ENCODE measurements at places on chromosomes 5 and 9.

- no peak for DNase-seq
Observed at GRCh38 chr9:80755586-80755985, 933.8 kb downstream of the TLE1 start.

DNA sequence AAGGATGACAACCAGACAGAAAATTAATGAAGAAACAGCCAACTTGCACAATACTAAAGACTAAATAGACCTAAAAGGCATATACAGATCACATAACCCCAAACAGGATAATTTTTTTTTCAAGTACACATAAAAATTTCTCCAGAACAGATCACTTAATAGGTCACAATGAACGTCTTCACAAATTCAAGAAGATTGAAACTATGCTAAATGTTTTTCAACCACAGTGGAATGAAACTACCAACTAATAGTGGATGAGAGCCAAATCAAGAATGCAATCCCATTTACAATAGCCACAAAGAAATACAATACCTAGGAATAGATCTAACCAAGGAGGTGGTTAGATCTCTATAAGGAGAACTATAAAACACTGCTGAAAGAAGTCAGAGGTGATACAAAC lies 145.8 kb downstream of the TMEM232 start:
- DNase-seq = no peak

DNA sequence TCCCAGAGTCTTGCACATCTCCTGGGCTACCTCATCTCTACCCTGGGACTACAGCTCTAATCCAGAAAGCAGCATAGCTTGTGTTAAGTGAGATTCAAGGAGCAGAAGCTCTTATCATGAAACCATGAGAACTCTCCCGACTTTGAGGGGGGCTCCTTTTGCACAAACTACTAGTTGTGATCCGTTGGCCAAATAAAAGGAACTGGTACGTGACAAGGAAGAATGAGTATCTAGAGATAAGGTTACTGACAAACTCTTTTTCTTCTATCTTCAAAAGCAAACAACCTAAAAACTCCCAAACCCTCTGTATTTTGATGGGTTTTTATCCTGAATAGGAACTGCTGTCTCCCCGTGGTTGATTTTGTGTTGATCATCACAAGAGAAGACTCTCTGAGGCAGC lies 168.5 kb downstream of the SLC24A2 start:
- no peak for DNase-seq

DNA sequence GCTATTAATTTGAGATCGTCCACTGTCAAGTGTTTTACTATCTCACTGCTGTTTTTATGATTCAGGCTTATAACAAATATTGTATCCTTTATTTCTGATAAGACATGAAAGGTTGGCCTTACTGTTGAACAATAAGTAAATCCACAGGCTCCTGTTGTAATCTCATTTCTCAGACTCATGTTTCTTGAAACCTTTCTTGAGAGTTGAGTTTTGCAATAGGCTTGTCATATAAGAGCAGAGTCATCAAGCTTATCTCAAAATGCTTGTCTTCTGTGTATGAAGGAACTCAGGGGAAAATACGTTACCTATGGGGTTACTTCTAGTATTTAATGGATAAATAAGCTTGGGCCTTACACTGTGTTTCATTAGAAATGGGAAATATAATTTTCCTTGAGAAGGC lies 9.2 kb upstream of the TLX3 start:
- DNase-seq = no peak

DNA sequence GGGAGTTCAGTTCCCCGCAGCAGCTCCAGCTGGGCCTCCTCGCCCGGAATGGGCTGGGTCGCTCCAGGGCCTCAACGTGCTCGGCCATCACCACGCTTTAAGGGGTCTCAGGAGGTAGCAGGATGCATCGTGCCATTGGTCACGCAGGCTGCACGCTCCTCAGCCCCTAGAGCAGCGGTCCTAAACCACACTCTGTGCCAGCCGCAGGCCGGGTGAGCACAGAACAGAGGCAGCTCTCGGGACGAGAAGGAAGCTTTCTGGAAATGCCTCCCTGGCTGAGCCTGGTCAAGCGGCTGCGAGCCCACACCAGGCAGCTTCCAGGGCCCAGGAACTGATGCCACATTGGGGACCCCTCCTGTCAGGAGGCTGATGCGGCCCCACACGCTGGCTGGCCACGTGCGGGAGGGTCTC lies 39.3 kb upstream of the LPCAT1 start:
- no peak for DNase-seq

GRCh38 chr5:171997011-171997410 lies 9.4 kb downstream of the FBXW11 start:
- no peak for DNase-seq

DNA sequence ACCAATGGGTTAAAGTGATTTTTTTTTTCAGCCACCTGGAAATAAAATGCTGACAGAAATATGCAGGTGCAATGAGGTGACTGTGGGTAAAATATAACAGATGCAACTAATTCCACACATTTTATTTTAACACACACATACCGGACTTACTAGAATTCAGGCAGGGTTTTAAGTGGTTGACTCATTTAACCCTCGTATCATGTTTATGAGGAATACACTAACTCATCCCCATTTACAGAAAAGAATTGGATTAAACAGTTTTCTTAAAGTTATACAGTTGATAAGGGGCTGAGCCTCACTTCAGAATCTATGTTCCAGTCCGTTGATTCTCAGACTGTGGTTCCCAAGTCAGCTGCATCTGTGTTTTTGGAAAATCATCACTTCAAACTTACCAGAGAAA lies 207.5 kb downstream of the CHSY3 start:
- no peak for DNase-seq

DNA sequence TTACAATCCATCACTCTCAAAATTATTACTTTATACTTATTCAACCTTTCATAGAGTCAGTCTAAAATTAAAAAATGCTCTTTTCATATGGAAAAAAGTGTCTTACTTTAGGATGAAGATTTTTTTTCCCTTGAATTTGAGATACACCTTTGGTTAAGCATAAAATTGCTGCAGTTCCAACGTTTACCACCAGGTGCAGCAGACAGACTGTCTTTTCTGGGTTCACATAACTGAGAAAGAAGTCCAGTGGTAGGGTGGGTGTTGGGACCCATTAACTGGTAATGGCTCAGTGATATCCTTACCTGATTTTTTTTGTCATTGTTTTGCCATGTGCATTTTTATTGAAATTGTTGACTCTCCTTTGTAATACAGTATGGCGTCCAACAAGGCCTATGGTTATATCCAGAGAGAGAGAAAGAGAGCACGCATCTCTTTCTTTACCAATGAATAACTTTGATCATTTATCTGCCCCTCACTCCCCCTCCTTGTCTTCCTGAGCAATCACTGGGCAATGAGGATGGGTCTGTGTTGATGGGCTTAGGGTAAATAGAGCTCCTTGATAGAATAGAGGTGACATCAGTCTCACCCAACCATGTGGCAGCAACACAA lies 98.4 kb downstream of the FBXL7 start:
- DNase-seq = no peak

GRCh38 chr5:149474198-149474597 lies 77.0 kb downstream of the CSNK1A1 start:
- DNase-seq = no peak

Measured in stimulated activated CD4-positive, alpha-beta T cell treated with anti-CD3 and anti-CD28 coated beads, Interleukin-12 subunit alpha, Interleukin-12 subunit beta, amount 100 ng/mL, for 24 hours (primary cell).